ENCODE measurements at places on chromosomes 5 and 9.

GRCh38 chr9:19385786-19386501, 5.9 kb upstream of the RPS6 start:
- DNase-seq = no peak

DNA sequence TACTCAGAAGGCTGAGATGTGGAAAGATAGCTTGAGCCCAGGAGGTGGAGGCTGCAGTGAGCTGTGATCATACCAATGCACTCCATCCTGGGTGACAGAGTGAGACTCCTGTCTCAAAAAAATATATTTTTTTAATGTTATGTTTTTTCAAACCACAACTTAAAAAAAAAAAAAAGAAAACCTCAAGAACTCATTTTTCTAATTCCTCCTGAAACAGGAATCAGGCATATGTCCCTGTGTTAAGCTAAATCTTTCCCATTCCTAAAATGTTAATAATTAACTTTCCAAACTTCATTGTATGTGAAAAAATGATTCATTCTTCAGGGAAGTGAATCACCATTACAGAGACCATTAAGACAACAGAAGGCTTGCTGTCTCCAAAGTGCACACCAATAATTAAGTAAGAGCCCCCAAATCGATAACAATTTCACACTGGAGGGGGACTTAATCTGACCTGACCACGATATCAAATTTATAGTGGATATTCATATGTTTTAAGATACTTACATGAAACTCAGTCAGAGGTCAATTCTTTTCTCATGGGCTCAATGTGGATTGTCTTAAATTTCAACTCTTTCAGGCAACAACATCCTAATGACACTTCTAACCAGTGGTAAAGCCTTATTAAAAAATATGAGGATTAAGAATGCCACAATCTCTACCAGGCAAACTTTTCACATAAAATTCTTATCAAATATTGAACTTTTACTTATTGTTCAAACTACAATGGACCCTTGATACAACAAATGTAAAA, 5.2 kb downstream of the CEMIP2 start:
- DNase-seq = no peak

DNA sequence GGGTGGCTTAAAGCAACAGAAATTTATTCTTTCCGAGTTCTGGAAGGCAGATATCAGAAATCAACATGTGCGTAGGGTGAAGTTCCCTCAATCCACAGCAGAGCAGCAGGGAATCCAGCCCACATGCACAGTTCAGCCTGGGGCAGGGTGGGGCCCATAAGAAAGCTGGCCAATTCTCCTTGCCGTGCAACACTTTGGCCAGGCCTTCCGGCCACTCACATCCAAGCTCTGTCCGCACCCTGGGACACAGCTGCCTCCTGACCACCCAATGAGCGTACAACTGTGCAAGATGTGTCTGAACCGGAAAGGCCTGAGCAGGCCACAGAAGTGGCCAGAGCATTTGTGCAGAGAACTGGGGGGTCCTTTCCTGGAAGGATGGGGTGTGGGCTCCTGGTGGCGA, 274.9 kb downstream of the GADD45G start:
- DNase-seq = no peak

GRCh38 chr9:29129763-29130162, 1556.5 kb upstream of the C9orf72 start:
- no peak for DNase-seq

All from CD4-positive, alpha-beta T cell treated with Interleukin-12 subunit alpha and Interleukin-12 subunit beta, for 1 hour (primary cell).